ENCODE measurements at places on chromosomes 7 and 10.

DNA sequence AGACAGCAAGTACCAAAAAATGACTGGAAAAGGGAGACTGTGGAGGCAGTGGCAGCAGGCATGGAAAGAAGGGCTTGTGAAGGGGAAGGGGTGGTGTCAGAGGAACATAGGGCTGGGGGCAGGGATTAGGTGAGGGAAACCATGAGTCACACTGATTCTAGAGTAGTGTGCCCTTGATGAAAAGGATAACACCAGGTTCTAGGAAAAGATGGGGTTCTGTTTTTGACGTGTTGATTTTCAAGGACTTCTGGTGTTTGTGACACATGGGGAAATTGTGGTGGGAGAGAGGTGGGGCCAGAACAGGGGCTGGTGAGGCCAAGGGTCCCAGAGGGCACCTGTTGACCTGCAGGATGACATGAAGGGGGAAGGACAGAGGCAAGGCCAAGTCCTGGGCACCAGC, 57.1 kb downstream of the FIGNL1 start:
- peak; percentile 25 for DNase-seq

DNA sequence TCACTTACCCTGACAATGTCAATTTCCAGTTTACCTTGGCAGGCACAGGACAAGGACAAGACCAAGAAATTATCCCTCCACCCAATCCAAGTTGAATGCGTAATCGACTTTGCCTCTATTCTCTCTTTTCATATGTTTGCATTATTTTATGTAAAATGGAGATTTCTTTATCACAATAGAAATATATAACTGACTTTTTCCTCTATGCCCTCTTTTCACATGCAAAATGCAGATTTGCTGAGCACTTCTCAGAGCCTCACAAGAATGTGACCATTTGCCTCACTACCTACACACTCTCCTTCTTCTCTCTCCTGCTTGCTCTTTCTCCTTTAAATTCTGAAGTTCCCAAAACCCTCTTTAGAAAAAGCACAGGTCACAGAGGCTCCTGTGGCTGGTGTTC, 15.1 kb downstream of the CYP3A43 start:
- DNase-seq, result no peak

GRCh38 chr7:34130558-34131295, 225.4 kb downstream of the BMPER start:
- DNase-seq, result no peak

DNA sequence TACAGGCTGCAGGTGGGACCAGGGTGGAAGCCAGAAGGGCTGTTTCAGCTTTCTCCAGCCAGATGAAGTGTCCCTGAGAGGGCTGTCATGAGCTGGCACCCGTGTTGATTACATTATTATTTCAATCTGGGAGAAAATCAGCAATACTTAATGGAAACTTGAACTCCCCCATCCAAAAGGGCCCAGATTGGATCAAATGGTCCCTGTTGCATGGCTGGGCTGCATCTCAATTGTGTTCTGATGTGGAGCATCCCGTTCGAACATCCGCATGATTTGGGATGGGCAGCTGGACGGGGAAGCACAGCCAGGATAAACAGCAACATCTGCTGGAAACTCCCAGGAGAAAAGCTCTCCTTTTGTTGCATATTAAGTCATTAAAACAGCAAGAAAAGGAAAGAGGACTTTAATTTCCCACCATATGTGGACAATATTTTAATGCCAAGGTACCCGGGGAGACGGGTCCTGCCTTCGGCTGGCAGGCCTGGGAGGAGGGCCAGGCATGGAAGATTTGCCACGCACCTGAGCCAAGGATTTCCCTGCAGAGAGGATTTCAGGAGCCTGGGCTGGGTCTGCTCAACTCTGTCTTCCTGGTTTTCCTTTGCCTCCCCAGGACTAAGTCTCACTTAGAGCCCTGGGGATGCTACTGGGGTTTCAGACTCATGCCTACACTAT, 52.4 kb downstream of the NPTX2 start:
- DNase-seq, result no peak

DNA sequence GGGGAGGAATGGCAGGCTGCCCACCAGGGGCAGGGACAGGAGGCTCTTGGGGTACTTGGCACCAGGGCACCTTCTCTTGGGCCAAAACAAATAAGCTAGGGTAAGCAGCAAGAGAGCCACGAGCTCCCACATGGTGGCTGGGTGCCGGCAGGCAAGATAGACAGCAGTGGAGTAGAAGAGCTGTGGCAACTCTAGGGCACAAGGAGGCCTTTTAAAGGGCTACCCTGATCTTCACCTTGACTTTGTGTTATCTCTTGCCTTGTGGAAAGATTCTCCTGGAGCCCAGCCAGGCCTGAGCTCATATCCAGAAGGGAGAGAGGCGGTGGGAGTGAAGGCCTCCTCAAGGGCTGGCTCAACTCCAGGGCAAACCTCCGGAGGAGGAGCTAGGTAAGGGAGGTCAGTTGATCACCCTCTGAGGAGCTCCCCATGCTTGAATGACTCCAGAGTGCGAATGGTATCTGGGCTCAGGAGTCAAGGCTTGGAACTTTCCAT, at the start of gene CYP17A1:
Gene CYP17A1 (minus strand): TSS at position 184 of the 492 bp plus-strand sequence. CDS start 52 bp downstream, at position 132.
- no peak for DNase-seq

- DNase-seq, result no peak
Observed at GRCh38 chr10:89171263-89171872, 35.7 kb downstream of the CH25H start.

DNA sequence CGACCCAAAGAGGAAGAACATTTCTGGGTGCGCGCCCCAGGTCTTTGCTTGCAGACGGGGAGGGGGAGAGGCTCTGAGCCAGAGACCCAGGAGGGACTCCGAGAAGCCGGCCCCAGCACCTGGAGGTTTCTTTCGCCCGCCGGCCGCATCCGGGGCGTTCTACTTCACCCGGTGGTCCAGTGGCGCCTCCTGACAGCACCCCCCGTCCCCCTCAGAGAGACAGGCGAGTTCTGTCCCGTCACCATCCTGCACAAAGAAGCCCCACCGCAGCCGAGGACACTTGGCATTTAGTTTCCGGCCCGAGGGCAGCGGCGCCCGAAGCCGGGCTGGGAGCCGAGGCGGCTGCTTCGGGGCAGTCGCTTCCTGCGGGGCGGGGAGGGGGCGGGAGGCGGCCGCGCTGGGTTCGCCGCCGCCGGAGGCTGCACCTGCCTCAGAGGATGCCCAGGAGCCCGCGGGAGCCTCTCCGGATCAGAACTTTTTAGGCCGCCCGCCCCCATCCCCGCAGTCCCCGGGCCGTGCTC, at the start of gene TMEM178B:
Gene TMEM178B (plus strand): TSS at position 424 of the 521 bp plus-strand sequence.
- DNase-seq, result no peak

- no peak for DNase-seq
Observed at GRCh38 chr10:3051692-3052091, 15.7 kb upstream of the PFKP start.

- no peak for DNase-seq
Observed at GRCh38 chr10:119199231-119199992, 8.0 kb upstream of the GRK5 start.

DNA sequence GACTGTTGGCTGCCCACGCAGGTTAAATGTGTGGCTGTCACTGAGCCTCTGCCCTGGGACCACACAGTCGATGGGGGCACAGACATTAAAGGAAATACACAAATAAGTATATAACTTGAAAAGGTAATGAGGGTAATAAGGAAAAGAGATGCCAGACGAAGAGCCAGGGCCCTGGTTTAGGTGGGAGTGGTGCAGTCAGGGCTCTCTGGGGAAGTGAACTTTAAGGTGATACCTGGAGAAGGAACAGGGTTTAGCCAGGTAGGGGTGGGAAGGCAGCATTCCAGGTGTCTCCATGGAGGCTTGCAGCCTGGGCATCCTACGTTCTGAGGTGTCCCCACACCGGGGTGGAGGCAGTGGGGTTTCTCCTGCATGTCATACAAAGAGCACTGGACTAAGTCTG, 50.4 kb downstream of the UNC5B start:
- DNase-seq, result no peak

GRCh38 chr7:151321341-151321740, 20.3 kb upstream of the NUB1 start:
- no peak for DNase-seq

GRCh38 chr7:128903621-128904361, 6.7 kb downstream of the KCP start:
- no peak for DNase-seq

DNA sequence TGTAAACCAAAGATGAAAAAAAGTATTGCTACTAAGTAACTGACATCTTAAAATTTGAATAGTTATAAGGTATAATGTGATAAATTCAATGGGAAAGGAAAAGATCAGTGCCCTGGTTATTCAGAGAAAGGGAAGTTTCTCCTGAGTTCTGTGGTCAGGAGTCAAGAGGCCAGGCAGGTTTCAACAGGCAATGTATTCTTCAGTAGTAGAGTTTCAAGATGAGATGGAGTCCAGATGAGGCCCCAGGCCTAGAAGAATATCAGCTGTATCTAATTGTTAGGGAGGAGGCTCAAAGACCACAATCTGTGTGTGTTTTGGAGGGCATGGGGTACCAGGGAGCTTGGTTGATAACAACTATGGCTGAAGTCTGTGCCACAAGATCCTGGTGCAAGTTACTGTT, 101.4 kb upstream of the DLX6 start:
- no peak for DNase-seq

DNA sequence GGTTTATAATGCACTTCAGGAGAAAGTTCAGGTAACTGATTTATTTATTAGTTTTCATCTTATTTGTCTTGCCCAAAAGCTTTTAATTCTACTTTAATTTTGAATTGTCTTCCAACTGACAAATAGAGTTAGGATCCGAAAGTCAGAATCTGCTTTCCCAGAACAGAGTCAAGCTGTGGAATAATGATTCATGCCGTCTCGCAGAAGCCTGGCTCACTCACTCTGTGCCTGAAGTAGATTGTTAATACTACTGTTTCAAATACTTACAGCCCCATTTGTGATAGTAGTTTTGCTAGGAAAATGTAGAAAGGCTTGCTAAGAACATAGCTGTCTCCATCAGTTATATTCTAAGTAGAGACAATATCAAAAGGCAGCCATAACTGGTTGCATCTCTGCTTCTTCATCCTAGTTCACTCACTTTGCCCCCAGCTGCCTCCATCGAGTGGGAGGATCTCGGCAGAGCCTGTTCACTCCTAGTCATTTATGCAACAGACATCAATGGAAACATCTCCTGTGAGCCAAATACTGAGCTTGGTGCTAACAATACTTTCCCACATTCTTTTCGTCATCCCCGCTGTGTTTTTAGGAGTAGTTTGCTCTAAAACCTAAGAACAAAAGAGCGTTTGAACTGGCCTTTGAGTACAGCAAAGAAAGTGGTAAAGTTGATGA, 28.0 kb downstream of the ABRAXAS2 start:
- no peak for DNase-seq

DNA sequence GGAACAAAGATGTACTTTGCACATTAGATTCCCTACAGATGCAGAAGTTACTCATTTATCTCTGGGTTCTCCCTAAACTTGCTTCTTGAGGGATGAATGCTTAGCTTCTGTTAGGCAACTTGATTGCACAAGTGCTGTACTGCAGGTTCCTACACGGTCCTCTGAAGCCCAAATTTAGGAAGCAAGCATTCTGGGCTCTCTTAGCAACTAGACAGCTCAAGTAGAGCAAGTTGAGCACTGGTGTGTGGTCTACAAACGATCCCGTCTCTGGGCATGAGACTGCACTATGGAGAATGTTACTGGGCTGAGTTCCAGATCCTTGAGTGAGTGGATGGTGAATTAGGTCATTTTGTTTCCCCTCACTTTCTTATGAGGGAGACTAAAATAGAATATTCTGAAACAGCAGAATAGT, 14.3 kb downstream of the SEMA3D start:
- no peak for DNase-seq

DNA sequence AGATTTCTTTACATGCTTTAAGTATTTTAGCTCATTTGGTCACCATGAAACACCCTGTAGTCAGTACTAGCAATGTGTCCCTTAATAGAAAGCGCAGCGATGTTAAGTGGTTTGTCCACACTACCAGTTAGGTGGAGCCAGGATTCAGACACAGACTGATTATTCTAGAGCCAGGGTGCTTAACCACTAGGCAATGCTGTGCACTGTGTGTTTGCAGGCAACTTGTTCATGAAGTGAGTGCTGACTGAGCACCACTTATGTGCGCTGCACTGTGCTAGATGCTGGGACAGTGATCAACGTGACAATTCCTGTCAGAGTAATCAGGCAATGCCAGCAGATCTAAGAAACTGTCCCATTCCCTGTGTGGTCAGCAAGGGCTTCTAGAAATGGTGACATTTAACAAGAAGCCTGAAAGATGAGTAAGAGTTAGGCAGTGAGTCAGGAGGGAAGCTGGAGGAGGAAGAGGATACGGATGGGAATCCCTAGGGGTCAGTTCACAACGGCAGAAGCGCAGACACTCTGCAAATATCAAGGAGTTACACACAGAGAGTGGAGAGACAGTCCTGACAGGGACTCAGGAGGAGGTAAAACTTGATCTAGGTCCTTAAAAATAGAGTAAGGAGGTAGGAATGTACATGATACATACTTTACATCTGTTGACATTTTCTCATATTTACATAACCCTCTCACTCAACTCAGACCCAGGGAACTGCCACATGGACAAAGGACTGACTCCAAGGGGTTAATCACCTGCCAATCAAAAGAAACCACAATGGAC, 69.7 kb upstream of the EGR2 start:
- no peak for DNase-seq

GRCh38 chr10:118980870-118981269, 48.6 kb upstream of the NANOS1 start:
- DNase-seq, result no peak

- no peak for DNase-seq
Observed at GRCh38 chr10:104349623-104350126, 4.0 kb upstream of the CFAP58 start.

DNA sequence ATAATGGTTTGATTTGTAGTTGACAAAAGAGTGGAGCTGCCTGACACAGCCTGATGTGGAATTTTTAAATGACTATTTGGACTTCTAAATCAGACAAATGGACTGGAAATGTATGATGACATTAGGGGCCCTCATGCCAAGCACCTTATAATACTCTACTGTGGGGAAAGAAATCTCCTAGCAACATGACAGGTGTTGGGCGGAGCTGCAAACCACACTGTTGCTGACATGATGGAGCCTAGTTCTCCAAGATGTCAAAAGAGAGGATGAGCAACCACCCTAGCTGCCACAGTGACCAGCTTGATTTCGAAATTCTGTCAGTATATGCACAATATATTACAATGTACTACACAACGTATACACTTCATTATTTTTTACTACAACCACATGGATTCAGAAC, 65.8 kb downstream of the RHOBTB1 start:
- DNase-seq, result no peak

DNA sequence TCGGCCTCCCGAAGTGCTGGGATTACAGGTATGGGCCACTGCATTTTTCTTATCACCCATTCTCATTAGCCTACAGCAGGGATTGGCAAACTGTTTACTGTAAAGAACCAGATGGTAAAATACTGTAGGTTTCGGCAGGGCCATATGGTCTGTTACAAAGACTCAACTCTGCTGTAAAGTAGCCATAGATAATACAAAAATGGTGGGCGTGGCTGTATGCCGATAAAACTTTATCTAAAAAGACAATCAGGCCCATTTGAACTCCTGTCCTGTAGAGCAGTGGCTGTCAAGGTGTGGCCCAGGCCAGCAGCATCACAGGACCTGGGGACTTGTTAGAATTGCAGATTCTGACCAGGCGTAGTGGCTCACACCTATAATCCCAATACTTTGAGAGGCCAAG, 134.3 kb downstream of the CUX1 start:
- no peak for DNase-seq

- DNase-seq, result no peak
Observed at GRCh38 chr7:150897502-150898474, 45.5 kb downstream of the AOC1 start.

GRCh38 chr7:83410989-83411591, 237.8 kb downstream of the SEMA3E start:
- no peak for DNase-seq

Measured in stimulated activated CD8-positive, alpha-beta memory T cell treated with anti-CD3 and anti-CD28 coated beads, Interleukin-2, amount 100 ng/mL, for 1 hour (primary cell).